ENCODE measurements at places on chromosomes 4 and X.

- DNase-seq, result no peak
Measured at GRCh38 chrX:134020910-134021309, 35.5 kb upstream of the GPC3 start.

- peak; percentile 47 for DNase-seq
Measured at GRCh38 chr4:61995717-61996340, 795.7 kb downstream of the ADGRL3 start.

- DNase-seq, result no peak
Measured at GRCh38 chrX:154376774-154377173, 2.3 kb upstream of the EMD start.

DNA sequence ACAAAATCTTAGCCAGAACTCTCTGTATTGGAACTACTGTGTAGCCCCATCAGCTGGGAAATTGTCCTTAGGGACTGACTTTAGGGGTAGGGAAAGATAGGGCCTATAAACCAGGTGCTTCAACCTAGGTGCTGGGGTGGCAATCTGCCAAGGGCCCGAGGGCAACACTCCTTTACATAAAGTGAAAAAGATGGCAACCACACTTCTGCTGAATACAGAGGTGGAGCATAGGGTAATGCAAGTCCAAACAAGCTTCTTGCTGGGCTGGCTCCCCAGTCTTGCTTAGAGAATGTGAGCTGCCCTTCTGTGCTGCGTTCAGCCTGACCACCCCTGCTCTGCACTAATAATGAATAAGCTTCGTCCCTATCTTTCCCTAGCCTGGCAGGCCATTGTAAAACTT, 9.8 kb downstream of the ZBTB33 start:
- no peak for DNase-seq

- DNase-seq, result no peak
Measured at GRCh38 chrX:151178746-151179145, 2.4 kb downstream of the GPR50 start.

DNA sequence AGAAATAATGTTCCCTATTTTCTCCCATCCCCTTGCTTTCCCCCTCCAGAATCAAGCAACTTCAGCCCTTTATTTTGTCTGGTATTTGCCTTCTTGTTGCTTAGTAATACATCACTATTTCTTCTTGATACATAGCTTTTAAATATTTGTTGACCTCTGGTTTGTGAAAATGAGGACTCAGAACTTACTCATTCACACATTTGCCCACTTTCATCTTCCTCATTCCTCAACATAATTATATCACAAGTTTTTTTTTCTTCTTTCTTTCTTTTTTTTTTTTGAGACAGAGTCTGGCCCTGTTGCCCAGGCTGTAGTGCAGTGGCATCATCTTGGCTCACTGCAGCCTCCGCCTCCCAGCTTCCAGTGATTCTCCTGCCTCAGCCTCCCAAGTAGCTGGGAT, 28.9 kb upstream of the NDUFC1 start:
- no peak for DNase-seq

DNA sequence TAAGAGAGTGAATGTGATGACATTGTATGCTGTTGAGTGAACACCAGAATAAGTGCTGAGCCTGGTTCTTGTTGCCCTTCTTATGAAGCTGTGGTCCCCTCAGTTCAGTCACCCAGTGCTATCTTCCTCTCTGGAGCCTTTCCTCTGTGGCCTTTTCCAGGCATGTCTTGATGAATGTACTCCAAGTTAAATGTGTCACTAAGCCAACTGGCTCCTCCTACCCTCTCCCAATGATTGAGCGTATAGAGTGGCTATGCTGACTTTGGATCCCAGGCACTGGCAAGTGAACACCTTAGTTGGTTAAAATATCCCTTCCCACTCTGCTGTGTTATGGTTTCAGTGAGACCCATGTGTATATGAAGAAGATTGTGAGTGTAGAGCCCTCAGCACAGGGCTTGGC, 134.1 kb upstream of the MAMLD1 start:
- no peak for DNase-seq

- DNase-seq, result no peak
Measured at GRCh38 chrX:15416133-15416993, 32.1 kb upstream of the VEGFD start.

DNA sequence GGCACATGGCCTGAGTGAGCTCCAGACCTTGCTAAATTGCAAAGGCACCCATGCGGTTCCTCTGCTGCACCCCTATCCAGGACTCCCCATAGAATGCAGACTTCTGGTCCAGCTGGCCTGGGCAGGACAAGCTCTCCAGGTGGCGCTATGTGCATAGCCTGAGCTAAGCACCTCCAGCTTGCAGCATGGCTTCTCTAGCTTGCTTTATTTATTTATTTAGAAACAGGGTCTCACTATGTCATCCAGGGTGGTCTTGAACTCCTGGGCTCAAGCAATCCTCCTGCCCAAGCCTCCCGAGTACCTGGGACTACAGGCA, 5.5 kb upstream of the WFS1 start:
- peak; percentile 65 for DNase-seq

- no peak for DNase-seq
Measured at GRCh38 chr4:109877400-109877799, 29.5 kb downstream of the LRIT3 start.

GRCh38 chr4:39975488-39976089, 2.1 kb downstream of the PDS5A start:
- no peak for DNase-seq

DNA sequence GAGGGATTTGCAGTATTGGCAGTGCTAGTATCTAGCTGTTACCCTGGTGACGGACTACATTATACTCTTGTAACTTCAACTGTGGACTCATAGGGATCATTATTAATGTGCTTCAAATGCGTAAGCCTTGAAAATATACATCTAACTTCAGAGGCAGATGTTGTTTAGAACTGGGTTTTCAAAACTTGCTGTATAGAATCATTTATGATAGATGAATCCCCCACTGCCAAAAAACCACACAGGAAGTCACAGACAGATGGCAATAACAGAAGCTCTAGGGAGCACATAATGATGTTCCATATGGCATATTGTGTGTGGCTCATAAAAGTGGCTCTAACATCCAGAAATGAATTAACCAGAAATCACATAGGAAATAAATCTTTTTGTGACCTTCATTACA, 62.3 kb upstream of the RELL1 start:
- no peak for DNase-seq

DNA sequence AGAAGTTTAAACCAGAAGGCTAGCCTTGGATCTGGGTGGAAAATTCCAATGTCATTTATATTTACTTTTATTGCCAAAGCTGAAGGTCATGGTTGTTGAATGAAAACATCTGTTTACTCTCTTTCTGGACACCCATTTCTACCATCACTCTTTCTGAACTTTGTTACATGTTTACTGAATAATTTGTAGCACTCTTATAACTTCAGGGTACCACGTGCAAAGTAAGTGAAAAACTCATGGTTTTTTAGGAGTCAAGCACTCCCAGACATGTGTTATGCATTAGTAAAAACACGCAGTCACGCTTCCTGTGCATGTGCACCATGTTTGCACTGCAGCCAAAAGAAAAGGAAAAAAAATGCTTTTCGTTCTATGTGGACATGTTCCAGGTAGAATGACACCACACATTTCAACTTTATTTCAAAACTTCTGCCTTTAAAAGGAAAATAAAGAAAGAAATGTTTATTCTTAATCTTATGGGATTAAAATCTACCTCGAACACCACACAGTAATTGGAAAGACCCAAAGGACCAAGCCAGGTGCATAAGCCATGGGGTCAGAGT, 31.4 kb upstream of the ADH1C start:
- no peak for DNase-seq

GRCh38 chr4:184757810-184758209, 23.9 kb upstream of the CENPU start:
- DNase-seq, result no peak

- DNase-seq, result peak; percentile 28
Measured at GRCh38 chr4:129218360-129218759, 122.4 kb downstream of the C4orf33 start.

- DNase-seq, result peak; percentile 37
Measured at GRCh38 chrX:71543316-71543715, 10.4 kb downstream of the OGT start.

DNA sequence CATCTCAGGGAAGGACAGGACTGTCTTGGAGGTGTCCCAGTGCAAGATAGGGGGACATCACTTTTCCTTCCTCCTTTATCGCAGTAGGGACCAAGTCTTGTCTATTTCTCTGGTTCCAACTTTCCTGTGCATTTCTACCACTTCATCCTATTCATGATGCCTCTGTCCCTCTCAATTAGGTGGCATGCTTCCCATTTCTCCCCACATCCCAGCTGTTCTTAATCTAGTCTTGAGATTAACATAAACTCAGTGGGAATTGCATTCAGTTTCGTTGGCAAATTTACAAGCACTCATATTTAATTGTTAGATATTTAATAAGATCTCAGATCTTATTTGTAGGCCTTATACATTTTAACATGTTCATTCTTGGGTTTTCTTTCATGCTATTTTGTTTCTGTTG, 15.7 kb upstream of the ODAM start:
- DNase-seq, result no peak

DNA sequence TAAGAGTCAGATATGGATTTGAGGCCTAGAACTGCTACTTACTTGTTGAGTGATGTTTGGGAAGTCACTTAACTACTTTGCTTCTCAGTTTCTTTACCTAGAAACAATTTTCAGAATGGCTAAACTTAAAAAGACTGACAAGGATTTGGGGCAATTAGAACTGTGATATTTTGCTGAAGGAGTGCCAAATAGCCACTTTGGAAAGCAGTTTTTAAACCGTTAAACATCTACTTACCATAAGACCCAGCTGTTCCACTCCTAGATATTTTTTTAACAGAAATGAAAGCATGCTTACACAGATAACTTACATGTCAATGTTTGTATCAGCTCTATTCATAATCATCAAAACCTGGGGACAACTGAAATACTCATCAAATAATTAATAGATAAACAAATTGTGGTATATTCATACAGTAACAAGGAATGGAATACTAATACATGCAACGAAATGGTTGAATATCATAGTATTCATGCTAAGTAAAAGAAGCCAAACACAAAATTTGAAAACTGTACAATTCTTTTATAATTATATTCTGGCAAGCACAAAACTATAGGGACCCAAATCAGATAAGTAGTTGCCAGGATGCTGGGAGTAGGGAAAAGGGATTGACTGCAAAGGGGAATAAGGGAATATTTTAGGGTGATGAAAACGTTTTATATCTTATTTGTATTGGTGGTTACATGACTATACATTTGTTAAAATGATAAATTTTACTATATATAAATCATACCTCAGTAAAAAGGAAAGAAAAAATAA, 24.0 kb downstream of the RPA4 start:
- peak; percentile 1 for DNase-seq

GRCh38 chr4:87720094-87720691, 70.1 kb downstream of the DMP1 start:
- DNase-seq, result no peak

Data from astrocyte of the hippocampus (primary cell).